ENCODE measurements at places on chromosomes 16 and 17. TPM values are rescaled to one million over a fixed set of nuclear protein-coding genes. Genes with fewer than 3 reads are reported as not detected.

DNA sequence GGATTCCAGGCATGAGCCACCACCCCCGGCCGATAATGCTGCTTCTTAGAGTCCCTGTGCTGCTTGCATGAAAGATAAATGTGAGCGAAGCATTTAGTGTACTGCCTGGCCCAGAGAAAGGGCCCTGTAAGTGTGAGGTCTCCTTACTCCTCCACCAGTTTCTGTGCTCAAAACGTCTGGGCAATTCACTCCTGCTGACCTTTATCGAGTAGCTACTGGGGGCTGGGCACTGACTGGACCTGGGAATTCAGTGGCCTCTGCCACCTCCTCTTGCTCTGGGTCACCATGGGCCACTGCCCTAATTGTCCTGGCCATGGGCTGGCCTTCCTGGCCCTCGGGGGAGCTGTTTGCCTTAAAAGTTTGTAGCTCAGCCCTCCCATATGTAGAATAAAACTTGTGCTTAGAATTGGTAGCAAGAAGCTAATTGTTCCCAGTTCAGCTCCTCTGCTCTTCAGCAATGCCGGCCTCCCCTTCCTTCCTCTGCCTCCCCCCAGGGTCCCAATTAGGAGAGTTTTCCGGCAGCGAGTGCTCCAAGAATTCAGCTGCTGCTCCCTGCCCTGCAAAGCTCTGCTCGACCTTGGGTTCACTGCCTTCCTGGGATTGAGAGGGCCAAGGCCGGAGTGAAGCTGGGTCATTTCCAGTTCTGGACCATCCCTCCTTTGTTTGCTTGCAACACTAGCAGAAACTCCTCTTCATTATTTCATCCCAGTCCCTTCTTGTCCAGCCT is 98.9 kb upstream of the CDC42EP4 start:
- DNase-seq: no peak
- H3K36me3 ChIP-seq: no peaks in the 10 kb centered on the region
- H3K4me3 ChIP-seq: no peak overlapping the region
- no peaks in the 10 kb centered on the region for H3K27me3 ChIP-seq
- H3K4me1 ChIP-seq: peaks cover 11% of the 10 kb centered on the region
- H3K27ac ChIP-seq: peak overlapping the region; percentile 80

- H3K27me3 ChIP-seq: no peaks in the 10 kb centered on the region
- H3K36me3 ChIP-seq: no peaks in the 10 kb centered on the region
- no peak overlapping the region for H3K27ac ChIP-seq
- DNase-seq: no peak
- peaks cover 11% of the 10 kb centered on the region for H3K4me1 ChIP-seq
- no peak overlapping the region for H3K4me3 ChIP-seq
Measured at GRCh38 chr16:56944954-56945839, 13.3 kb downstream of the HERPUD1 start.

DNA sequence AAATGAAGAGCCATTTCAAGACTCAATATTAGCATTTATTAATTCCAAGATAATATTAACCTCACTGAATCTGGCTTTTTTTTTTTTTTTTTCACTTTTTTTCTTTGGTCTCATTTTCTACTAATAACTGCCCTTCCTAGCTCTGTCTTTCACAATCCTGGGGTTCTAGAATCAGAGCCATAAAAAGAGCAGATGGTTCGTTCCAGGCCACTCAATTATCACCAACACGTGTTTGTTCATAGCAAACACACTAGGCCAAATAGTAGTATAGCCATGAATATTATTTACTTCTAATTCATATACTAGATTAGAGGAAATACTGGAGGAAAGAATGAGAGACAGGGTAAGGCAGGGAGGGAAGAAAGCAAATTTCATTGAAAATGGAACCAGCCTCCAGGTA is 39.8 kb downstream of the TEX2 start:
- DNase-seq: no peak
- H3K27ac ChIP-seq: no peak overlapping the region
- H3K4me1 ChIP-seq: peaks cover 7% of the 10 kb centered on the region
- H3K36me3 ChIP-seq: no peaks in the 10 kb centered on the region
- no peak overlapping the region for H3K4me3 ChIP-seq

Gene ARHGAP23
- 20.8 TPM for total RNA-seq

- peaks cover 13% of the 10 kb centered on the region for H3K4me1 ChIP-seq
- no peak overlapping the region for H3K27ac ChIP-seq
- H3K4me3 ChIP-seq: no peak overlapping the region
- no peak for DNase-seq
- no peaks in the 10 kb centered on the region for H3K27me3 ChIP-seq
Measured at GRCh38 chr17:43456029-43456428, 27.7 kb upstream of the DHX8 start.

Measured in adrenal gland (tissue), 19 donors.